ENCODE measurements at places on chromosomes 11 and 22. TPM values are rescaled to one million over a fixed set of nuclear protein-coding genes. Genes with fewer than 3 reads are reported as not detected.

CYB5R2 gene
- total RNA-seq = 53.0 TPM

GRCh38 chr11:130388607-130389205 is 39.7 kb downstream of the ADAMTS8 start:
- no peak for DNase-seq

- peak; percentile 40 for DNase-seq
These were observed 11.2 kb upstream of the CTSD start for GRCh38 chr11:1774886-1775285.

DNA sequence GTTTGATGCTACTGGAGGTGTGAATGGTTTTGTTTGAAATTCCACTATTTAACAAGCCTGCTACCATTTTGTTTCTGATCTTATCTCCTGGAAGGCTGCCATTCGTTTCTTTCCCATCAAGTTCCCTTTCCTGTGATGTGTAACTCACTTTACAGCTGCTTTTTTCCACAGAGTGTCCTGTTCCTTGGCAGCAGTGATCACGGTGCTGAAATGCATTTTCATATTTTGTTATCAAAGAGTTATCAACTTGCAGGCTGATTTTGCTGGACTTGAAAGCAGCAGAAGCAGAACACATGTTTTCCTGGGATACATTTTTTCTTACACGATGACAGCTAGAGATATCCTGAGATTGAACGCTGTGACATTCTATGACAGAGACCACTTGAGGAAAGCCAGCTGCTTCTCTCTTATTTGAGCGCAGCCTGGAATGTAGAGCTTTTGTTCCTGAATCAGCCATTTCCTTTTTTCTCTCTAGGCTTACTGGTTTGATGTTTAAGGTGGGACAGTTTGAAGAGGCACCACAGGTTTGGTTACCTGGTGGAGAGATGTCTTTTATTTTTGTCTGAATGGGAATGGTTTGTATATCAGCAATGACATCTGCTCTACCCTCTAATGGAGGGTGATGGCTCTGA is 34.7 kb downstream of the PRR14L start:
- no peak for DNase-seq

NOX4 gene
- total RNA-seq = 1.3 TPM

DNA sequence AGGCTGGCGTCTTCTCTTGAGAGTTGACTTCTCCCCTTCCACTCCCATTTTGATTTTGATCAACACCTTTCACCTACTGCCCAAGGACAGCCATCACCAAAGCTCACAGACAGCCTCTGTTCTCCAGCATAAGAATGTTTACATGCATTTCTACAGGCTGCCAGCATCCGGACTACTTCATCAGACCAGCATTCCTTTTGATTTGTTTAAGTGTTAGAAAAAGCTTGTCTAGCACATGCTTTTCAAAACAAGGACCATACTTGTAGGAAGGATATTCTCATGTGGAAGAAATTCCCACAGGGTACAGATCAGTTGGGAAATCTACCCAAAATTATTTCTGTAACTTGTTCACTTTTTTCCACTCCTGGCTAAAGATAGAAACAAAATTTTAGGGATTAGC is 6.2 kb upstream of the KCNA4 start:
- no peak for DNase-seq

- DNase-seq = no peak
These were observed 46.9 kb downstream of the PHF21B start for GRCh38 chr22:44962741-44963454.

MPZL3 gene
- 0.42 TPM for total RNA-seq

DNA sequence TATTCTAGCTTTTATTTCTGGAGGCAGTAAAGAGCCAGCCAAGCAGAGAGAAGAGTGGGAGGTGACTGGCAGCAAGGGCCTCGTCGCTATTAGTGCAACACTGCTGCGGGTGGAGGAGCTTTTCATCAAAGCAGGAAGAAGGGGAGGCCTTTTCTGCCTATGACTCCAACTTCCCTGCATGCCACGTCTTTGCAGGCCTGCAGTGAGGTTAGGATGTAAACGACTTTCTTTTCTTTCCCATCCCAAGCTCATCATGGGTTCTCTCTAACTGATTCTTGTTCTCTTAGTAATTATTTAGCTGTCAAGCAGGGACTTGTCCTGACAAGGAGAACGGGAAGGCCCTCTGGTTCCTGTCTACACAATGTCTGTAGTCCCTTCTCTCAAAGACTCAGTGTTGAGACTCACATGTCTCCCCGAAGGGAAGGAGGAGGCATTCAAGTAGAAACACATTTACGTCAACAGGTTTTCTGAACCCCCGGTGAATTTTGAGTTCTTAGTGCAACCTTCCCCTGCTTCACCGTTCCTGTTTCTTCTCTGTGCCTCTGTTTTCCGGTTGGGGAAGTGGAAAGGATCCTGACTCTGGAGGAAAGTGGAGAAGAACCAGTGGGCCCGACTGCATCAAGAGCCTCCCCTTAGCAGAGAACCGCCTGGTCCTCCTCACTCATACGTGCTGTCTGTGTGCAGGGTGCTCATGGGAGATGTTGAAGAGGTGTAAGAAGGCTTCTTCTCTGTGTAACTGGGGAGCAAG is 56.9 kb downstream of the PACS1 start:
- DNase-seq = no peak

ACCSL gene
- not detected for total RNA-seq

GRCh38 chr22:18987765-18988164 is 51.7 kb upstream of the PRODH start:
- DNase-seq = peak; percentile 96

PKP3 gene
- 3.6 TPM for total RNA-seq

DNA sequence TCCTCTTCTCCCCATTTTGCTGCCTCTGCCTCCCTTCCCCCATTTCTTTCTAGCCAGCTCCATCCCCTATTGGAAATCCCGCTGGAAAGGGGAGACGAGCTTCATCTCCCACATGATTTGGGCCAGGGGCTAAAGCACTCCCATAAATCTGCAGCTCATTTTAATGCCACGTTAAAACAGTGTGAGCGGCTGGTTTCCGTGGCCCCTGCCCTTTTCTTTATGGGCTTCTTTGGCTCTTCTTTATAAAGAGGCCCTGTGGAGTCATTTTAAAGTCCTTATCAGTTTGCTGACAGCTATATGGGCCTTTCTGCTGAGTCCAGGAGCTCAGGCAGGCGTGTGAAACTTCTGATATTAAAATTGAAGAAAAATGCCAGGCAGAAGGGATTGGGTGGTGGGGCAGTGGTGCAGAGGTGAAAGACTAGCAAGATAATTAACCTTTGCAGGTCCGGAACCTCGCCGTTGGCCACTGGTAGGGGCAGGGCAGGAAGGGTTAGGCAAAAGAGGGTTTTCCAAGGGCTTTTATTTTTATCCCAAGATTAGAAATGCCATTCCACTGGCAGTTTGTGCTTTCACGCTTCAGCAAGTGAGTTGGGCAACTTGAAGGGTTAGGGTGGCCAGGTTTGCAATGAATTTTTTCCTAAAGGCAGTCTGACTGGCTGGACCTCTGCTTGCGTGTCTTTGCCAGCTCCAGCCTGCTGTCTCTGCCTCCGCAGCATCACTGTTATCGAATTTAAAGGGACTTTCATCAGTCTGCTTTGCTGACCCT is 44.3 kb downstream of the EXT2 start:
- no peak for DNase-seq

- DNase-seq = no peak
These were observed 900.7 kb downstream of the JRKL start for GRCh38 chr11:97290464-97291041.

GRCh38 chr11:39341461-39341860 is 2118.0 kb downstream of the LRRC4C start:
- DNase-seq = no peak

DNA sequence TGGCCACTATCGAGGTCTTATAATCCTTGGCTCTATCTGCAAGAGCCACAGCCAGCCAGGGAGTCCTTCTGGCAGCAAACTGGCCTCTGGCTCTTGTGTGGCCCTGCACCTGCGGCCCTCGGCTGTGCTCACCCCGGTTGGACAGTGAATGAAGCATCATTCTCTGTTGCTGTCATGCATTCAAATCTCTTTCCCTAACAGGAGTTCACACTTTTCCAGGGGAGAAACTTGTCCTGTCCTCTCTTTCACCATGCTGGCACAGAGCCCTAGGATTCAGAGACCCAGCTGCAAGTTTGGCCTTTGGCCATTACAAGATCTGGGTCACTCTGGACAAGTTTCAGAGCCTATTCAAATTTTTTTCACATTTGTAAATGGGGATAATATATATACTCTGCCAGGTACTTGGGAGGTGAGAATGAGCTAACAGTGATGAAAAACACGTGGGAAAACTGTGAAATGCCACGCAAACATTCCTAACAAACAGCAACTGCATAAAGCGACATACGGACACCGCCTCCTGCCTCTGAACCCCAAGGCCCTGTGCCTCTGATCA is 34.2 kb downstream of the TMEM184B start:
- DNase-seq = no peak

GRCh38 chr11:7609521-7609920 is 63.8 kb downstream of the CYB5R2 start:
- DNase-seq = no peak

OR51B5 gene
- 0.15 TPM for total RNA-seq

TRIM51 gene
- not detected for total RNA-seq

DNA sequence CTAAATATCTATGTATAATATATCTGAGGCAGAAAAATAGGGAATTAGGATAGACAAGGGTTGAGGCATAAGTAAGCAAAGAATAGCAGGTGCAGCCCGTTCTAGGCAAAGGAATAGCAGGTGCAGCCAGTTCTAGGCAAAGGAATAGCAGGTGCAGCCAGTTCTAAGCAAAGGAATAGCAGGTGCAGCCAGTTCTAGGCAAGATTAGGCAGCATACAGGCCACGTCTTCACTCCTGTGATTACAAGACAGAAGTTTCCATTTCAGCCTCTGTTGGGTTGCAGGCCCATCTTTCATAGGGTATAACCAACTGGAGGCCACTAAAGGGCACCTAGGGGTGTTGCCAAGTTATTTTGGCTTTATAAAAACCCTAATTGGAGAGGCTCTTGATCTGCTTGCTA is 28.8 kb upstream of the CHORDC1 start:
- no peak for DNase-seq

KRTAP5-11 gene
- 0.92 TPM for total RNA-seq

- DNase-seq = peak; percentile 86
These were observed 101.2 kb upstream of the HSD17B12 start for GRCh38 chr11:43579171-43579918.

- DNase-seq = peak; percentile 38
These were observed 87.2 kb downstream of the FAT3 start for GRCh38 chr11:92311616-92312449.

IFT27 gene
- 30.1 TPM for total RNA-seq

GRCh38 chr11:72869831-72870230 is 55.6 kb downstream of the ATG16L2 start:
- DNase-seq = no peak

SPI1 gene
- total RNA-seq = 0.42 TPM

GRCh38 chr11:47969401-47969800 is 11.0 kb upstream of the PTPRJ start:
- no peak for DNase-seq

- DNase-seq = no peak
These were observed 50.0 kb upstream of the LYVE1 start for GRCh38 chr11:10618490-10618889.

GRCh38 chr11:121437018-121437685 is 15.0 kb upstream of the SORL1 start:
- no peak for DNase-seq

GRCh38 chr11:35553831-35554230 is 28.4 kb upstream of the PAMR1 start:
- no peak for DNase-seq

DNA sequence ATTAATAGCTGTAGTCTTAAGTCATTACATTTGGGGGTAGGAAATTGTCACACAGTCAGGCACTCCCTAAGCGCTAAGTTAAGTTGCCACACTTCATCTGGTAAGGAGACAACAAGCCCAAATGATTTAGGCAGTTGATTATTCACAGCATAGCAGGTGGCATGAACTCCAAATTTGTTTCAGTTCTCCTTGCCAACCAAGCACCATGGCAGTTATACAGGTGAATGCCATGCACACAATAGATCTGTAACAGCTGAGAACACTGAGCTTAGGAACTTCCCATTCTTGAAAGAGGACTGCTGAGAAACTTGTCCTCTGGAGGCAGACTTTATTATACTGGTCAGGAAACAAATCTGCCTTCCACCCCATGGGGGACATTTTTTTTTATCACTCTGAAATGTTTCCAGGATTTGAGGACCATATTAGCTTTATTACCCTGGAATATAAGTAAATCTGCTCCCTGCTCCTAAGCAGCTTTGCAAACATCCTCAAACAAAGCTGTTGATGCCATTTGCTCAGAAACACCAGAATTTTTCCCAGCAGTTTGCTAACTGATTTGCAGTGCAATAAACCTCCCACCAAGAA is 5.1 kb upstream of the INTS4 start:
- no peak for DNase-seq

YPEL4 gene
- total RNA-seq = not detected

GRCh38 chr22:44615602-44616180 is 86.3 kb upstream of the PRR5 start:
- no peak for DNase-seq

- DNase-seq = peak; percentile 60
These were observed 33.6 kb upstream of the GNB1L start for GRCh38 chr22:19888131-19888746.

PNPLA2 gene
- 28.7 TPM for total RNA-seq

GRCh38 chr11:60847281-60847680 is 5.4 kb downstream of the CCDC86 start:
- DNase-seq = no peak

RHOD gene
- 8.7 TPM for total RNA-seq

DNA sequence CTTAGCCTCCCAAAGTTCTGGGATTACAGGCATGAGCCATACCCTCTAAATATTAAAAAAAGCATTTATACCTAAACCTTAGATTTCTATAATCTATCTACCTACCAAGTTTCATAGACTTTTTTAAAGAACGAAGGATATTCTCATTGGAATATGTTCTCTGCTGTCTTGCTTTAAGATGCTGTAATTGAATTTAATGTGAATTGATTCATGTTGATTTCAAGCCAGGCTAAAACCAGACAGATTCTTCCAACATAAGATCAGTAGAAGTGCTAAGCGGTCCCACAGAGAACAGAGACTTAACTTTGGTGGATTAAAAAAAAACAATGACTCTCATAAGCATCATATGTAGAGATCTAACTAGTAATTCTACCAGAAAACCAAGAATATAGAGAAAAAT is 14.2 kb downstream of the KREMEN1 start:
- DNase-seq = no peak

SMC1B gene
- not detected for total RNA-seq

GRCh38 chr22:49865156-49865555 is 11.5 kb downstream of the ZBED4 start:
- DNase-seq = no peak

DNA sequence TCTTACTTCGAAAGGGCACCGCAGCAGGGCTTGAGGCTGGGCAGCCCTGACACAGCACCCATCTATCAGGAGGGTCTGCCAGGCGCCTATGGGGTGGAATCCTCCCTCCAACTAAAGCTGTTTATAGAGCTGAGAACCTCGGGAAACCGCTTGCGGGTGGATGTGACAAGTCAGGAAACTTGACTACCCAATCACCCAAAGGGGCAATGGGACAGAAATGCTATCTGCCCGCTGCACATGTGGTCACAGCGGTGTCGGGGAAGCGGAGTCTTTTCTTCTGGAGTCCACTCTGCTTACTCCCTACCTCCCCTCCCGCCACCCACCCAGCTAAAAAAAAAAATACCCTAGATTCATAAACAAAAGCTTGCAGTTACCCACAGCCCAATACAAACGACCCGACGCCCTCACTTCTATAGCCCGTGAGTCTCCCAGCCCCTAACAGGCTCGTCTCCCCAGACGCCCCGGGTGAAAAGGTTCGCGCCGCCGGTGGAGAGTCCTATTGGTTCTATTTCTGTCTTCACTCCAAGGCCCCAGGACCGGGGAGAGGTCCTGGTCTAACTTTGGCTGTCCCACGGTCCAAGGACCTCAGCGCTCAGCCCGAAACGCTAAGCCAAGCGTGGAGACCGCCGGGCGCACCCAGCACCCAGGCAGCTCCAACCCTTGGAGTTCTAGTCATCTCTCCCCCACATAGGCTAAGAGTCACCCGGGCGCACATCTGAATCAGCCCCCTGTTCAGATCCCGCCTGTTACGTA is 1.4 kb downstream of the TRPC6 start:
- DNase-seq = peak; percentile 18

Measured in H7 (cell line).